Type B pancreatic cell (in vitro differentiated cells): ENCODE measurements at places on chromosomes 13 and 19. TPM values are rescaled to one million over a fixed set of nuclear protein-coding genes. Genes with fewer than 3 reads are reported as not detected.

GRCh38 chr13:74562381-74562780 lies 428.2 kb upstream of the KLF12 start:
- H3K36me3 ChIP-seq: peaks cover 10% of the 10 kb centered on the region
- H3K4me1 ChIP-seq: peaks cover 6% of the 10 kb centered on the region
- H3K27ac ChIP-seq: no peak overlapping the region

DNA sequence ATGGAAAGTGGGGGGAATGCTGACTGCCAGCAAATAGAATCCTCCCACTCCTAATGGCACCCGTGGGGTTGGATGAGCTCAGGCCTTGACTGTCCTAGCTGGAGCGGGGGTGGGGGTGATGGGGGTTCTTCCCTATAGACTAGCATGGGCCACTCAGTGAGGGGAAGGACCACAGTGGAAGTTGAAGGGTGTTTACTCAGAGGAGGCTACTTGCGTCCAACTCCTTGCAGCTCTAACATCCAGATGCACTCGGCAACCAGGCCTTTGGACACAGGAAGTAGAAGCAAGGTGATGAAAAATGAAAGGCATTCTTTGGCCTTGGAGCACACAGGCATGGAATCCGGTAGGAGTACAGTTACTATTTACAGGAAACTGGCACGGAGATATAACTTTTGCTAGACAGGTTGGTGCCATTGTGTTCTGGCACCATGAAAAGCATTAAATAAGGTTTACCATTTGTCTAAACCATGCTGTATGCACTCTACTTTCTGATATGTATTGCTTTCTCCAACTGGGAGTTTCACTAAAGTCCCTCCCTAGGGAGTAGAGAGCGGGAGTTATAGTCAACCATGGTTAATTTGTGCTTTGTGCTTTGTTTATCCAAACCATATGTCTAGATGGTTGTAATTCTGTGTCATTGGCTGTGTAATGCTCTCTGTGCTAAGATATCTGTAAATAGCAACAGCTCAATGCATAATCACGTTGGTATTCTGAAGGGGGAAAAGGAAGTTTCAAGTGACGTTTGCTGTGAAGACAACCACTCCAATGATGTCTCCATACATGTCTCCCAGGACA lies 125.3 kb downstream of the TSHZ3 start:
- H3K27ac ChIP-seq: no peak overlapping the region
- DNase-seq: no peak
- no peaks in the 10 kb centered on the region for H3K36me3 ChIP-seq
- H3K4me3 ChIP-seq: no peak overlapping the region
- peaks cover 10% of the 10 kb centered on the region for H3K4me1 ChIP-seq
- H3K27me3 ChIP-seq: peaks cover 6% of the 10 kb centered on the region

- H3K4me3 ChIP-seq: no peak overlapping the region
- H3K4me1 ChIP-seq: peaks cover 5% of the 10 kb centered on the region
- H3K36me3 ChIP-seq: no peaks in the 10 kb centered on the region
- no peak for DNase-seq
Observed at GRCh38 chr13:109843695-109844094, 57.3 kb upstream of the IRS2 start.

GRCh38 chr19:29364224-29364726 lies 151.3 kb upstream of the UQCRFS1 start:
- no peak overlapping the region for H3K4me3 ChIP-seq
- peaks cover 58% of the 10 kb centered on the region for H3K27me3 ChIP-seq
- DNase-seq: peak; percentile 24
- H3K27ac ChIP-seq: no peak overlapping the region
- H3K4me1 ChIP-seq: peaks cover 7% of the 10 kb centered on the region

- H3K4me1 ChIP-seq: peaks cover 11% of the 10 kb centered on the region
- no peak for DNase-seq
- peaks cover 9% of the 10 kb centered on the region for H3K27me3 ChIP-seq
- H3K36me3 ChIP-seq: no peaks in the 10 kb centered on the region
- peak within 1 kb of the TSS; percentile 24 for H3K27ac ChIP-seq
- H3K4me3 ChIP-seq: peak within 1 kb of the TSS; percentile 87
Observed at GRCh38 chr19:14432791-14433553, at the start of gene PKN1. PKN1 (plus strand) TSS chr19:14433306; CDS start chr19:14433522, 216 bp downstream.

GRCh38 chr13:111385183-111385857 lies 64.9 kb downstream of the TEX29 start:
- no peaks in the 10 kb centered on the region for H3K36me3 ChIP-seq
- H3K27ac ChIP-seq: no peak overlapping the region
- DNase-seq: peak; percentile 32
- H3K27me3 ChIP-seq: no peaks in the 10 kb centered on the region
- H3K4me3 ChIP-seq: no peak overlapping the region

DNA sequence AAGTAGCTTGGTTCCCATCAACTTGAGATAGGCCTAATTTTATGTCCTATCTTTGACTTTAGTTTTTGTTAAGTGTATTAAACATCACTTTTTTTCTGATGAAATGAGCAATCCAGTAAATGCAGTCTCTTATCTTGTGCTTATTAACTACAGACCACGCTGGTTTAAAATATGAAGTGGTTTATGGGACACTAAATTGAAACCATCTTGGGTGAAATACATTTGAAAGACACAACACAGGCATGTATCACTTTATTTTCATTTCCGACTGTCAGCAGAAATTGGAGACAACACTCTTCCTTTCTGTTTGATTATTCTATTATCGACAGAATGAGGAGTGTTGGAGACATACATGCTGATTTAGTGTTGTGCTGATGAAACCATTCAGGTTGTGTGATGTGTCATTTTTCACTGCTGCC lies 447.7 kb downstream of the GPC6 start:
- H3K27ac ChIP-seq: no peak overlapping the region
- no peaks in the 10 kb centered on the region for H3K36me3 ChIP-seq
- H3K27me3 ChIP-seq: no peaks in the 10 kb centered on the region

DNA sequence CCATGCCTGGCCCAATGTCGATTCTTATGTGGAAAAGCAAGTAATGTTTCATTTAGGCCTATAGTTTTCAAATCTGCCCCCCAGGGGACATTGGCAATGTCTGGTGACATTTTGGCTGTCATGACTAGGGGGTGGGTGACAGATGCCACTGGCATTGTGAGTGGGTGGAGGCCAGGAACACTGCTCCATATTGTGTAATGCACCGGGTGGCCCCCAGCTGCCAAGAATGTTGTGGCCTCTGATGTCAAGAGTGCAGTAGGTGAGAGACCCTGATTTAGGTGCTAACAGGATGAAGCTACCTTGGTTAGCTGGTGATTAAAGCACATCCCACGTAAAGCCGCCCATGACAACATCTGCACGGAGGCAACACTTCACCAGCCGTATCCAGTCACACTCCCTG lies 10.8 kb downstream of the C19orf44 start:
- H3K27ac ChIP-seq: no peak overlapping the region
- no peaks in the 10 kb centered on the region for H3K4me1 ChIP-seq

GRCh38 chr19:1713170-1713569 lies 40.1 kb upstream of the ONECUT3 start:
- no peak for DNase-seq
- no peak overlapping the region for H3K4me3 ChIP-seq
- H3K27ac ChIP-seq: no peak overlapping the region
- H3K27me3 ChIP-seq: peaks cover 58% of the 10 kb centered on the region
- no peaks in the 10 kb centered on the region for H3K36me3 ChIP-seq

GRCh38 chr19:16017138-16017490 lies 59.2 kb upstream of the TPM4 start:
- no peak overlapping the region for H3K27ac ChIP-seq
- no peak overlapping the region for H3K4me3 ChIP-seq
- no peaks in the 10 kb centered on the region for H3K36me3 ChIP-seq
- no peaks in the 10 kb centered on the region for H3K27me3 ChIP-seq
- no peaks in the 10 kb centered on the region for H3K4me1 ChIP-seq

DNA sequence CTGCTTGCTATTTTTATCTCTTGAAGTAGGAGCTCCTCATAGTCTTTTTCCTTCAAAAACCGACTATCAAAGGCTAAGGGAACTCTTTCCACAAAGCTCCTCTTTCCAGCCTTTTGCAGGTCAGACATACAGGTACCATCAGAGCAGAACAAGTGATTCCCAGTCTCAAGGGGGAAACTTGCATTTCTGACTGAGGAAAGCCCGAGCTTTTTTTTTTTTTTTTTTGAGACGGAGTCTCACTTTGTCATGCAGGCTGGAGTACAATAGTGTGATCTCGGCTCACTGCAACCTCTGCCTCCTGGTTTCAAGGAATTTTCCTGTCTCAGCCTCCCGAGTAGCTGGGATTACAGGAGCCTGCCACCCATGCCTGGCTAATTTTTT lies 32.0 kb downstream of the RUBCNL start:
- H3K27me3 ChIP-seq: no peaks in the 10 kb centered on the region
- no peaks in the 10 kb centered on the region for H3K36me3 ChIP-seq
- H3K4me3 ChIP-seq: no peak overlapping the region
- H3K4me1 ChIP-seq: peaks cover 7% of the 10 kb centered on the region

DNA sequence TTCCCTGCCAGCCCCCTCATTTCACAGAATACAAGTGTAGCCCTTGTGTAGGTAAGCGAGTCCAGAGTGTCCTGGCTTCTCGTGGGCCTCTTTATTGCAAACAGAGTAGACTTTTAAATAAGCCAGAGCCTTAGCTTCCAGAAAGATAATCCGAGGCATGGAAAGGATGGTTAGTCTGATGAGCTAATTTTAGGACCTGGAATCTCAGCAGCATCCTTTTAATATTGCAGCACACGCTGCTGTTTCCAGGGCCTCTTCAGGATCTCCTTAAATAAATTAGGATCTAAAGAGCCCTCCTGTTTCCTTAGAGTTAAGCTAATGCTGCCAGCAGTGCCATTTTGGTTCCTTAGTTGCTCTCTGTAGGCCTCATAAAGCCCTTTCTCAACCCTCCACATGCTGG lies 99.2 kb downstream of the RFC3 start:
- peaks cover 3% of the 10 kb centered on the region for H3K36me3 ChIP-seq
- no peak overlapping the region for H3K4me3 ChIP-seq
- H3K27me3 ChIP-seq: no peaks in the 10 kb centered on the region
- H3K27ac ChIP-seq: no peak overlapping the region

- peaks cover 7% of the 10 kb centered on the region for H3K4me1 ChIP-seq
- H3K27ac ChIP-seq: no peak overlapping the region
- no peak overlapping the region for H3K4me3 ChIP-seq
- H3K36me3 ChIP-seq: peaks cover 1% of the 10 kb centered on the region
- DNase-seq: no peak
- no peaks in the 10 kb centered on the region for H3K27me3 ChIP-seq
Observed at GRCh38 chr13:32136716-32137115, 105.1 kb downstream of the FRY start.

DNA sequence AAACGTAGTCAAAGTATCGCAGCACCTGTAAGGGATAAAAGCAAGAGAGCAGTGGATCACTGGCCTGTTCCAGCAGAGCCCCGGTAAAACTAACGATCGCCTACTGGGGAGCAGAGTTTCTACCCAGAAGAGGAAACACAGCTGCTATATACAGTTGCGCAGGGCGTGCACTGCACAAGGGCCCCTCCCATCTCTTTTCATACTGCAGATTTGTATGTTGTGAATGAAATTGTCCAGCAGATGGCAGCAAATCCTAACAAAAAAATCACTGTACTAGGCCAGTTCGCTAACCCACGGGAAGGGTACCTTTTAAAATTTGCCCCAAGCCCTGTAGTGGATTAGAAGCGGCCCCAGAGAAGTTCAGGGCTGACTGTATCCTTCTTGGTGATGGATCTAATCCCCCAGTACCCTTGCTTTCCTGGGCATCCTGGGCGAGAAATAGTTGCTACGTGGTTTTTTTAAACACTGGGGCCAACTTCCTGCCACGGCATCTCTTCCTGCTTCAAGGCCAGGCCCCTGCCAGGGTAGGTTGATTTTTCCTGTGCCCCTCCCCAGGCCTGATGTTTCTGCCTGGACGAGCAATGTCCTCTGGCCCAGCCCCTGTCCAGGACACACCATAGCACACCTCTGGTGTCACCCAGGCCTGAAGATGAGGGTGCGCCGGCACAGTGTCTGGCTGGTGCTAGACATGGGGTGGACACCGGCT lies 127.0 kb downstream of the IER2 start:
- no peaks in the 10 kb centered on the region for H3K27me3 ChIP-seq
- peaks cover 8% of the 10 kb centered on the region for H3K4me1 ChIP-seq
- no peaks in the 10 kb centered on the region for H3K36me3 ChIP-seq
- DNase-seq: no peak

GRCh38 chr19:36092566-36092965 lies 18.4 kb upstream of the OVOL3 start:
- H3K36me3 ChIP-seq: peaks cover 3% of the 10 kb centered on the region
- no peak for DNase-seq
- no peak overlapping the region for H3K27ac ChIP-seq
- no peak overlapping the region for H3K4me3 ChIP-seq
- no peaks in the 10 kb centered on the region for H3K27me3 ChIP-seq
- no peaks in the 10 kb centered on the region for H3K4me1 ChIP-seq

- H3K4me1 ChIP-seq: peaks cover 6% of the 10 kb centered on the region
- H3K27ac ChIP-seq: no peak overlapping the region
- H3K4me3 ChIP-seq: no peak overlapping the region
- no peak for DNase-seq
Observed at GRCh38 chr19:50536662-50537305, 23.1 kb upstream of the ASPDH start.

DNA sequence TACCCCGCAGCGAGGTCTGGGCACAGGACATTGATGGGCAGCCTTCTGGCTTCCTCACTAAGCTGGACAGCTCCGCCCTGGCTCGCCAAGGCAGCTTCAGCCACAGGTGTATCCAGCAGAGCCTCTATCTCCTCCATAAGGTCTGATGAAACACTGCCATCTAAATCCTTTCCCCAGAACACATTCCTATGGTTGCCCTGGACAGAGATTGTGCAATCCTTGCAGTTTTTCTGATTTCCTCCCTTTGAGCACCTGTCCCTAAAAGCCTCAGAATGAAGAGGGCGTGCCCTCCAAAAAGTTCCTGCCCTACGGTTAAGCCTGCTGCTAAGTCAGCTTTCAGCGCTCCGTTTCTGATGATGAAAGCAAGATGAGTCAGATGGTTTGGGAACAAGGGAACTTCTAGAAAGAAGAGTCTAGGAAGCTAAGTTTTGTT lies 21.0 kb downstream of the CLEC4M start:
- peak overlapping the region; percentile 6 for H3K4me3 ChIP-seq
- DNase-seq: no peak
- H3K4me1 ChIP-seq: no peaks in the 10 kb centered on the region

GRCh38 chr13:48727241-48728011 lies 73.7 kb downstream of the CYSLTR2 start:
- no peak overlapping the region for H3K4me3 ChIP-seq
- H3K27ac ChIP-seq: no peak overlapping the region
- peaks cover 11% of the 10 kb centered on the region for H3K4me1 ChIP-seq

ZNF575 gene
- 1.8 and 2.6 TPM in 2 replicates for total RNA-seq

DACH1 gene
- 21.2 and 39.5 TPM in 2 replicates for total RNA-seq

PCDH20 gene
- total RNA-seq: 7.2 and 13.4 TPM in 2 replicates

SHD gene
- total RNA-seq: 4.9 and 6.1 TPM in 2 replicates

IZUMO2 gene
- not detected in 2 replicates for total RNA-seq

GJA3 gene
- 0.31 and 0.60 TPM in 2 replicates for total RNA-seq

MCF2L gene
- total RNA-seq: 37.3 and 46.9 TPM in 2 replicates

HIPK4 gene
- total RNA-seq: 0.12 TPM in 1 of 2 replicates, not detected in the other

CNMD gene
- total RNA-seq: 0.26 and 0.75 TPM in 2 replicates

CLIP3 gene
- total RNA-seq: 5.6 and 51.1 TPM in 2 replicates

PSG2 gene
- total RNA-seq: not detected in 2 replicates

LILRA1 gene
- not detected in 2 replicates for total RNA-seq

NUMBL gene
- 16.2 and 28.9 TPM in 2 replicates for total RNA-seq

KIR2DL1 gene
- not detected in 2 replicates for total RNA-seq

LRRC63 gene
- total RNA-seq: 0.24 and 0.29 TPM in 2 replicates
